ENCODE measurements at places on chromosomes 16 and 17.

DNA sequence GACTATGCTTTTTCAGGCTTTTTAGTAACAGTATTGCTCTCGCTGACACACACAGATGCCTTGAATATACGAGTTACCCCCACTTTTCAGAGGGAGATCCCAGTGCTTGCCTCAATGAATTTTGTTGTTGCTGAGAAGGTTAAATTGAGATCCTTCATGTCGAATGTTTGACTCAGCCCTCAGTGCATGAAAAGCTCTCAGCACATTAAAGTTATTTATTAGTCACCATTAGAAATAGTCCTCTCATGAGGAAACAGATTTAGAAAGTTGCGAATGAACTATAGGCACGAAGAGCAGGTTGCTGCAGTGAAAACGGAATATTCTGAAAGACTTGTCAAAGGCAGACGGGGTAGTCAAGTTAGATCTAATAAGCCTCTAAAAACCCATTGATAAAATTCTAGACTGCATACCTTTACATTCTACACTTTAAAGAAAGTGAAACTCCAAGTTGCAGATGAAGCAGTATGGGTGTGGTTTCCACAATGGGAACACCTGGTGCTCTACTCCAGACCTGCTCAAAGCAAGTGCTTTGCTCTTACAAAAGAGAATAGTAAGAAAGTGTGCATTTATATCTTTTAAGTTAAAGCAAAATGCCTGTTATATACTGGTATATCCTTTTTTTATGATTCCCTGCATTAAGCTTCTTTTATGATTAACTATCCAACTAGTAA is 238.1 kb downstream of the MAF start:
- no peak for DNase-seq

DNA sequence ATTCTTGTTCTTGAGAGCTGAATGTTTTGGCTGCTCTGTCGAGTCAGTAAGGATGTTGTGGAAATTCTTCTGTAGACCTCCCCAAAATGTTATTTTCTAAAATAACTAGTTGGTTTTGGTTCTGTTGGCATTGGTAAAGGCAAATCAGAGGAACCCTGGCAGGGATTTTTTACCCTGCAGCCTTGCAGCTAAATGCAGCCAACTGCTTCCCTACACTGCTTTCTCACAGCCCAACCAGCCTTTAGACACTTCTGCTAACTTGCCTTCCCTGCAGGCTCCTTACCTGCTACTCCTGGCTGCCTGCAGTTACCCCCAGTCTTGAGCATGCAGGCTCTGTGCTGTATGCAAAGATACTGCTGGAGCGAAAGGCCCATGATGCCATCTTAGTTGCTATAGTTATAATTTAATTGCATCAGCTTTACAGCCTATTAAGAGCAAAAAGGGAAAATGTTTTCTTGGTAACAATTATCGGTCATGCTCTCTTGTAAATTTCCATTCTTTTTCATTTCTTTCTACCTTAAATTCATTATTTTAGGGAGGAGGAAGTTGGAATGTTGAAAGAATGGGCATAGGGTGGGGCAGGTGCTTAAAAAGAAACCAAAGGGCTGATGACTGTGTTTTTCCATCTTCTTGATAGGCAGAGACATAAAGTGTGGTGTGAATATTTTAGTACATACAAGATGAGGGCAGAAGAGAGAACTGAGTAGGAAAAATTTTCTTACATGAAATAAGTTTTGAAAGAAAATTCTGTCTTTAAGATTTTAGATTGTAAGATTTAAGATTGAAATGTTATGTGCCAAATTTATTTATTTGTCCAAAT is 20.0 kb downstream of the NUP93 start:
- no peak for DNase-seq

DNA sequence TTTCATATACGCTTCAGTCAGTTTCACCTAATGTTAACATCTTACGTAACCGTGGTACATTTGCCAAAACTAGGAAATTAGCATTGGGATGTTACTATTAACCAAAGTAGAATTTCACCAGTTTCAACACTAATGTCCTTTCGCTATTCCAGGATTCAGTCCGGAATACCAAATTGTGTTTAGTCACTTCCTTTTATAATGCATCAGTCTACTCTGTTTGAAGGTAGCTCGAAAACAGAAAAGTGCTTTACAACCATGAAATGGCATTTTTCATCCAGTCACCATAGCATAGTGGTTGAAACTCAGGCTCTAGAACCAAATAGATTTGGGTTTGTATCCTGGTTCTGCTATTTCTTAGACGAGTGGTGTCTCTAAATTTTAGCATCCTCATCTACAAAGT is 29.4 kb downstream of the AP2B1 start:
- DNase-seq, result no peak

DNA sequence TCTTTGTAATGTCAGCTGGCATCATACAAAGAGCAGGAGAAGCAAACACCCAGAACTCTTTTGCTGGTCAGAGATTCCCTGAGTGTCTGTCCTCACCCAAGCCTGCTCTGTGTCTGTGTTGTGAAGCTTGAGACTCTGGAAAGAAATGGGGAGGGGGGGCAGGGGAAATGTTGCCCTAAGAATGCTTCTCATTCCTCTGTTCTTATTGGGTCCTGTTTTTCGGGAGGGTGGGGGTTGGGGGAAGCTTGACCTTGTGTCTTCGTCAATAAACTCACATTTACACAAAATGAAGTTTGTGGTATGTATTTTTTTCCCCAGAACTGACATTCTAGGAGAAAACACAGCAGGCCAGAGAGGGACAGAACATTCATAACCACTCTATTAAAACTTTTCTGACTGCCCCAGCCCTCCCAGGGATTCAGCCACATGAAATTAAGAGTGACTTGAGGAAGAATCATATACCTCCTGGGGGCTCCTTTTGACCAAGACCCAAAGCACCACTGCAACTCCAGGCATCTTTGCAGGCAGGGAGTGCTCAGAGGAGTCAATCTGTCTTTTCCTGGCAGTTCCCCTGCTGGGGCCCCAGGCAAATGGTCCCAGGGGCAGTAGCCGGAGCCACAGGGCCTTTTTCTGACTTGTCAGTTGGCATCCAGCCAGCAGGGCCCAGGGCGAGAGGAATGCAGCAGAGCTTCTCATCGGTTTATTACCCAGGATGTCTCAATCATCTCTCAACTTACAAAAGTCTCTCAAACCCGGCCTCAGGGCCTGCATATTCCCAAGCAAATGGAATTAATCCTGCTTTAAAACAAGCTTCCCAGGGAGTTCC is 5.1 kb upstream of the RASL10B start:
- DNase-seq, result peak; percentile 97

- DNase-seq, result no peak
These were observed 94.8 kb upstream of the CBX4 start for GRCh38 chr17:79933863-79934652.

DNA sequence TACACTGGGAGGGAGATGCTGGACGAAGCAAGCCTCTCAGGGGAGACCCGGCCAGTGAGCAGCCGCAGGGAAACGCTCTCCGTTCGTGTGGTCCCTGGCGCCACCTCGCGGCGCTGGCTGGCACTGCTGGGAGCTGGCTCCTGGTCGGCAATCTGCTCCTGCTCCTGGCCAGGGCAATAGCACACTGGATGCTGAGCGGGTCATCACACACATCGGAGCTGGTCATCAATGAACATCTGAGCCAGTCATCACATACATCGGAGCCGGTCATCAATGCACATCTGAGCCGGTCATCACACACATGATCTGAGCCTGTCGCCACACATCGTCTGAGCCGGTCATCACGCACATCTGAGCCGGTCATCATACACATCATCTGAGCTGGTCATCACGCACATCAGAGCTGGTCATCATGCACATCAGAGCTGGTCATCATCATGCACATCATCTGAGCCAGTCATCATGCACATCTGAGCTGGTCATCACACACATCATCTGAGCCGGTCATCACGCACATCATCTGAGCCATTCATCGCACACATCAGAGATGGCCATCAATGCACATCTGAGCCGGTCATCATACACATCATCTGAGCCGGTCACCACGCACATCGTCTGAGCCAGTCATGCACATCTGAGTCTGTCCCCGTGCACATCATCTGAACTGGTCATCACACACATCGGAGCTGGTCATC is 217.3 kb downstream of the RBFOX3 start:
- peak; percentile 38 for DNase-seq

DNA sequence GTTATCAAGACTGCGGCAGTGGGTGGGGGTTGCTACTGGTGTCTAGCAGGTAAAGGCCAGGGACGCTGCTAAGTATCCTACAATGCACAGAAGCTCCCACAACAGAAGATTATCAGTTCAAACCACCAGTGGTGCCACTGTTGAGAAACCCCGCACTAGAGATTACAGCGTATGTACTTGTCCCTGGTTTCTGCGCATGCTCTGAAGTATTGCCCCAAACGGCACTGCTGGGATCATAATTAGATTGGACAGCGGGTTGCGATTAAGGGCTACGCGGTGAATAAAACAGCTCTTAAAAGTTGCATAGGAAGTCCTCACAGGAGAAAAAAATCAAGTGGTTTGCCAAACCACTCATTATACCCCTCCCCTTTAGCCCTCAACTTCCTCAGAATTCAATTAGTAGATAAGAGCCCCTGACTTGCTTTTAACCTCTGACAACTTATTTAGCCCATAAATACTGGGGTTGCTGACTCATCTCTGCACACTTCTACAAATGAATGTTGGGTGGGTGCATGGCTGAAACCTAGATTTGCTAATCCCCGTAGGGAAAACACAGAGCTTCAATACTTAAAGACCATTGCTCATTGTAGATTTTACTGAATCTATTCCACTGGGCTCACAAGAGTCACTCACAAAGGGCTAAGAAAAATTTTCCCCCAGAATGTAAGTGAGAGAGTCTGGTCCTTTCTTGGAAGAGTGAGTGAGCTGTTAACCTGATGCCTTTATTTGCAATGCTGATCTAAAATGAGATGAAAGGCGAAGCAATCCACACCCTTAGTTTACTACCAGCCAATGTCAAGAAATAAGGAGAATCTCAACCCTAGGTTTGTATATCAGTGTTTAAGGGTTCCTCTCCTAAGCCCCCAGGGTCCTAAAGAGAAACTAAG is 91.8 kb downstream of the RGS9 start:
- peak; percentile 81 for DNase-seq

DNA sequence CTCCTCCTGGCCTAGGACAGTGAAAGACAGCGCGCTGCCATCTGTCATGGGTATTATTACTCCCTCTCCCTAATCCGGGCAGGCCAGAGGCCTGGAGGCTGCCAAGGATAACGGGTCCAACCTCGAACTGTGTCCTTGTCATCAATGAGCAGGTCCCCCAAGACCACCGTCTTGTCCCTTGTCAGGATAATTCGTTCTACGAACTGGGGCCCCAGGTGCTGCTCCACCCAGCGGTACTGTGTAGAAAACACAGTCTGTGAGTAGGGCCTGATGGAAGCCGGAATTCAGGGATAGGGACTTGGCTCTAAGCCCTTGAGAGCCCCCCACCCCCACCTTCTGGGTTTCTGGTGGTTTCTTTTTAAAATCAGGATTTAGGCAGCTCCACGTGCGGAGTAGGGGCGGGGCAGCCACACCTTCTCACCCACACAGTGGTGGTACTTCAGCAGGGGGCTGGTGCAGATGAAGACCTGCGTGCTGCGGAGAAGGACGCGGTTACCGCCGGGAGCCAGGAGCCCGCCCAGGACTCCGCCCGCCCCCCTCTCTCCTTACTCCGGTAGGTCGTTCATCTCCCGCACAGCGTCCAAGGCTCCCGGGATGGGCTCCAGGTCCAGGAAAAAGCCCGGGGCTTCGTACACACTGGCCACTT is 787 bp downstream of the NT5C start:
- peak; percentile 72 for DNase-seq

DNA sequence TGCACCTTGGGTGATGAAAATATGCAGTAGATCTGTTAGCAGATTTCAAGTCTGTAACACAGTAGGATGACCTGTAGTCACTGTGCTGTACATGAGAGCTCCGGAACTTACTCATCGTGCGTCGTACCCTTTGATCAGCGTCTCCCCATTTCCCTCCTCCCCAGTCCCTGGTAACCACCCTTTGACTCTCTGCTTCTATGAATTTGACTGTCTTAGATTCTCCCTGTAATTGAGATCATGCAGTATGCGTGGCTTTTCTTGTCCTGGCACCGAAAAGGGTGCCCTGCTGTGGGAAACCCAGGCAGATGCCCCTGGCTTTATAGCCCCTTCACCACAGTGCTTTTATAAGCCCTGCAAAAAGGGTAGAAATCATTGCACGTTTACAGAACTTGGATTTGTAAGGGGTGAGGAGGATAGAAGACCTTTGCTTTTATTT is 20.5 kb downstream of the CLEC16A start:
- no peak for DNase-seq

GRCh38 chr17:41483991-41484826 is 3.3 kb upstream of the KRT35 start:
- DNase-seq, result no peak

DNA sequence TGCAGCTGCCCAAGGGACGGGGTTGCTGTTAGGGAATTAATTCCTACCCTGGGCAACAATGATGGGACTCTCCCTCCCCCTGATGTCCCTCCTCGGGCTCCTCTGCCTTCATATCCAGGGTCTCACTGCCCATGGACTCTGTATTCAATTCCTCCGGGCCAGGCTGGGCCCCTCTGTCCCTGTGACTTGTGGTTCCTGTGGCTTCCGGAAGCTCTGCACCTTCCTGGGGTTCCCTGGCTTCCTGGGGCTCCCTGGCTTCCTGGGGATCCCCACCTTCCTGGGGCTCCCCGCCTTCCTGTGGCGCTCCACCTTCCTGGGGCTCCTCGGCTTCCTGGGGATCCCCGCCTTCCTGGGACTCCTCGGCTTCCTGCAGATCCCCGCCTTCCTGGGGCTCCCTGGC is 35.2 kb downstream of the SRL start:
- DNase-seq, result no peak

DNA sequence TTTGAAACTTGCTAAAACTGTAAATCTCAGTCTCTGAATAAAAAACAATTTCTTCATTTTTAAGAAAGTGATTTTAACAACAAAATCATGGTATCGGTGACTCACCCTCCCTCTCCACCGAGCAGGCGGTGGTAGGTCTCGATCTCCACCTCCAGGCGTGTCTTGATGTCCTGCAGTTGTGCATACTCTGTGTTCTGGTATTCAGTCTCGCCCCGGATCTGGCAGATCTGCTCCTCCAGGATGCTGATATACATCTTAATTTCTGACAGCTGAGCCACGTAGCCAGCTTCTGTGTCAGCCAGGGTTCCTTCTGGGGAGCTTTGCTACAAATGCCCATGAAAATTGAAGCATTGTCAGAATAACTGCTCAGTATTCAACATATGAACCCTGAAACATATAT is 15.4 kb upstream of the KRT24 start:
- no peak for DNase-seq

GRCh38 chr16:75820672-75821071 is 94.4 kb upstream of the CPHXL start:
- DNase-seq, result no peak

GRCh38 chr17:9544221-9544620 is 31.4 kb downstream of the STX8 start:
- DNase-seq, result no peak

DNA sequence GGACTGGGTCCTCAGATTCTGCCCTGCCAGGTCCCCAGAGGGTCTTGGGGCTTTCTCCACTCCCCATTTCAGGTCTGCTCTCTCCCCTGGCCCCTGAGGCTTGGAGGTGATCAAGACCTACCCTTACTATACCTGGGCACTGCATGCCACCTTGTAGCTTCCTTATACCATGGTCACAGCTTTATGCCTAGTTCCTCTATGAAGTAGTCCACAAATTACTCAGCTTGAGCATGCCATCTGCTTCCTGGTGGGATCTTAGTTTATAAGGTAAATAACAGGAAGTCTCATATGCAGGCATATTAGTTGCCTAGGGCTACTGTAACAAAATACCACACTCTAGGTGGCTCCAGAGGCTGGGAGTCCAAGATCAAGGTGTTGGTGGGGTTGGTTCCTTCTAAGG is 11.0 kb upstream of the PMFBP1 start:
- DNase-seq, result no peak

Data from fibroblast of skin of right quadriceps (primary cell).